Esophagus squamous epithelium (tissue), 5 donors: ENCODE measurements at places on chromosomes 2 and 18. TPM values are rescaled to one million over a fixed set of nuclear protein-coding genes. Genes with fewer than 3 reads are reported as not detected.

Gene NTSR2
- total RNA-seq, result not detected

Gene C2orf49
- 19.8 TPM for total RNA-seq

- H3K4me3 ChIP-seq, result no peak overlapping the region
- H3K36me3 ChIP-seq, result peaks cover 92% of the 10 kb centered on the region
- peak overlapping the region; percentile 65 for H3K27ac ChIP-seq
- peaks cover 9% of the 10 kb centered on the region for H3K4me1 ChIP-seq
- no peaks in the 10 kb centered on the region for H3K27me3 ChIP-seq
Observed at GRCh38 chr2:96617012-96617411, 21.1 kb downstream of the KANSL3 start.

DNA sequence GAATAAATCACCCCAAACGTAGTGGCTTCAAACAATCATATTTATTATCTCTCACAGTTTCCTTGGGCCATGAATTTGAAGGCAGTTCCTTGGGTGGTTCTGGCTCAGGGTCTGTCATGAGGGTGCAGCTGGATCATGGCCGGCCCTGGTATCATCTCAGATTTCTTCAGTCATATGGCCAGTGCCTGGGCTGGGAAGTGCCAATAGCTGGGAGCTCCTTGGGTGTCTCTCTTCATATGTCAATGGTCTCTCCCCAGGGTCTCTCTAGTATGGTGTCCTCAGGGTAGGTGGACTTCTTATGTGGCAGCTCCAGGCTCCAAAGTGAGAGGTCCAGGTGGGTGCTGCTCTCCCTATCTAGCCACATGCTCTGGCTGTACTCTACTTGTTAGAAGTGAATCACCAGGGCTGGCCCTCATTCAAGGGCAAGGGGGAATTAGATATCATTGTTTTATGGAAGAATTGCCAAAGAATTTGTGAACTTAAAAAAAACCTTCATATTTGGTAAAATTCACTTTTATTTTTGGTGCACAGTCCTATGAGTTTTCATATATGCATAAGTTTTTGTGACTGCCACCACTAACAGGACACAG, 15.4 kb downstream of the FHOD3 start:
- no peaks in the 10 kb centered on the region for H3K27me3 ChIP-seq
- H3K27ac ChIP-seq, result no peak overlapping the region
- H3K36me3 ChIP-seq, result no peaks in the 10 kb centered on the region

DNA sequence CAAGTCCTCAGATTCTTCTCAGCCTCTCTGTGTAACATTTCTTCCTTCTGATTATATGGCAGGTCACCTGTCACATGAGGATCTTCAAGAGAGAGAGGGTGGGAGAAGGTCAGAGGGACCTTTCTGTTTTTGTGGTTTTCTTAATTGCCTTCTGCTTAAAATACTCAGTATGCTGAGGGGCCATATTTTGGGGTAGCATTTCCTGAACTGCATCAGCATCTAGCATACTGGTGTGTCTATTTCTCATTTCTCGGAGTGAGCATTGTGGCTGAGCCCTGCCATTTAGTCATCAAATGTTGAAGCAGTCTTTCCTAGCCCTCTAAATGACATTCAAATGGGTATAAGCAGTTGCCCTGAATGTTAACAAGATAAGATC, 162.7 kb downstream of the MYO3B start:
- H3K4me1 ChIP-seq, result no peaks in the 10 kb centered on the region
- no peaks in the 10 kb centered on the region for H3K36me3 ChIP-seq
- H3K27ac ChIP-seq, result no peak overlapping the region
- H3K27me3 ChIP-seq, result no peaks in the 10 kb centered on the region

DNA sequence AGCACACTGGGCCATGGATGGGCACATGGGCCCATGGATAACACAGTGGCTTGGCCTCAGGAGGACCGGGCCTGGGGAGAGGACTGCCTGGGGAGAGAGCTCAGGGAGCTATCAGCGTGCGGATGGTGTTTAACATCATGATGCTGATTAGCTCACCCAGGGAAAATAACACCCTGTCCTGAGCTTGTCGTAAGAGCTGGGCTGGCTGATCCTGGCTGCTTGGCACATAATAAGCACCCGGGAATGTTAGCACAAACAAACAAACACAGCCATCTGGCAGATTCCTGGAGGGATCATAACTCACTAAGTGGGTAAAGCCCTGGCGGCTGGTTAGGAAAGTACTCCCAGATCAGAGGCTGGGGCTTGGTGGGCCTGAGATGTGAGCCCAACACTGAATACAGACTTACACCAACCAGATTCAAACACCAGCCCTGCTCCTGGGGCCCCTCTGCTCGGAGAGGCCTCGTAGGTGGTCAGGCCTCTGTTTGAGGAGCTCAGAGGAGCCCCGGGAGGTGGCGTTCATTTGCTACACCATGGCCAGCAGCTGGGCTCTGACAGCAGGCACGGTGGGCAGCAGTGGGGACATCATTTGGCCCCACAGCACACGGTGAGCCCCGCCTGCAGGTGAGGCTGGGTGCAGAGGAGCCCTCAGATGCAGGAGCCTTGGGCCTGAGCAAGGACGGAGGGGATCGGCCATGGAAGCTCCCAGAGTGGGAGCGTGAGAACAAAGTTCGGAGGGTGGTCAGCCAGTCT, 193.4 kb upstream of the HDAC4 start:
- H3K4me1 ChIP-seq, result no peaks in the 10 kb centered on the region
- H3K4me3 ChIP-seq, result no peak overlapping the region
- H3K36me3 ChIP-seq, result no peaks in the 10 kb centered on the region
- DNase-seq, result no peak
- no peak overlapping the region for H3K27ac ChIP-seq
- no peaks in the 10 kb centered on the region for H3K27me3 ChIP-seq

DNA sequence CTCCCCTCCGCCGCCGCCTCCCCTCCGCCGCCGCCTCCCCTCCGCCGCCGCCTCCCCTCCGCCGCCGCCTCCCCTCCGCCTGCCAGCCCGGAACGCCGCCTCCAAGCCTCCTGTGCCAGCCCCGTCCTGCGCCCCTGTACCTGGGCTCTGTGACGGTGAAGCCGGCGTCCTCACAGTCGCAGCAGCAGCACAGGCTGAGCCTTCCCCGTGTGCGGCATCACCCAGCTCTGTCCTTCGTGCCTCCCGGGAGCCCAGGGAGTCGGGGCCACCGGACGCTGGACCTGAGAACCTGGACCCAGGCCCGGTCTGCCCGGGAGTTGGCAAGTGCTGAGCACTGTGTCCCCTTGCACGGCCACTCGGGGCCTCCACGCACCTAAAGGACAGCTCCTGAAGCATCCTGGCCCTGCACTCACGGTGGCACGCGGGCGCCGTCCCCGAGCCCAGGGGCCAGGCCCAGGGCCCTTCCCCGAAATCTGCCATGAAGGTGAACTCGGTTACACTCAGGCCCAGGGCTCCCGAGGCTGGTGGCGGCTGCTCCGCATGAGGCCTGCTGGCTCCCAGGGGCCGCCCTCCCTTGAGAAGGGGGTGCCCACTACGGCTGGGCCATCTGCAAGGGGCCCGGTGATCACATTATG, 32.9 kb downstream of the RTP5 start:
- no peak overlapping the region for H3K27ac ChIP-seq
- no peaks in the 10 kb centered on the region for H3K36me3 ChIP-seq
- H3K4me1 ChIP-seq, result peaks cover 11% of the 10 kb centered on the region
- H3K27me3 ChIP-seq, result no peaks in the 10 kb centered on the region
- no peak for DNase-seq

DNA sequence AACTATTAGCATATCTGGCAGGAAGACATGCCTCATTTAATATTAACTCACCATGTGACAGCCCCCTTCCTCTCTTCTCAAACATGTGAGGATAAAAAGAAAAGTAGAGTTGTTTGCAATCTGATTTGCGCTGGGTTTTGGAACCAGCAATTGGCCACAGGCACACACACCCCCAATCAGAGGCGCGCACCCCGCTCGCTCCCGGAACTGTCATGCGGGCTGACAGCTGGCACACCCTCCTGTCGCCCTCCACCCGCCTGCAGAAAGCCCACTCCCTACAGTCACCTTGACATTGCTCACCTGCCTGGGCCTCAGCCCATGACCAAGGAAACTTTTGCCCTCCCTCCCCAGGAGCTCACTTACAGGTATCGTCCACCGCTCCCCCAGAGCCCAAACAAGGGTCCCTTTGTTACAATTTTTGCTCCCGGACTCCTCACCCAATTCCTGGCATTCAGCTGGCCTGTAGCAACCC, 1.1 kb downstream of the COBLL1 start:
- H3K27ac ChIP-seq, result peak overlapping the region; percentile 98
- H3K36me3 ChIP-seq, result no peaks in the 10 kb centered on the region
- peaks cover 15% of the 10 kb centered on the region for H3K4me1 ChIP-seq
- no peaks in the 10 kb centered on the region for H3K27me3 ChIP-seq
- no peak for DNase-seq

DNA sequence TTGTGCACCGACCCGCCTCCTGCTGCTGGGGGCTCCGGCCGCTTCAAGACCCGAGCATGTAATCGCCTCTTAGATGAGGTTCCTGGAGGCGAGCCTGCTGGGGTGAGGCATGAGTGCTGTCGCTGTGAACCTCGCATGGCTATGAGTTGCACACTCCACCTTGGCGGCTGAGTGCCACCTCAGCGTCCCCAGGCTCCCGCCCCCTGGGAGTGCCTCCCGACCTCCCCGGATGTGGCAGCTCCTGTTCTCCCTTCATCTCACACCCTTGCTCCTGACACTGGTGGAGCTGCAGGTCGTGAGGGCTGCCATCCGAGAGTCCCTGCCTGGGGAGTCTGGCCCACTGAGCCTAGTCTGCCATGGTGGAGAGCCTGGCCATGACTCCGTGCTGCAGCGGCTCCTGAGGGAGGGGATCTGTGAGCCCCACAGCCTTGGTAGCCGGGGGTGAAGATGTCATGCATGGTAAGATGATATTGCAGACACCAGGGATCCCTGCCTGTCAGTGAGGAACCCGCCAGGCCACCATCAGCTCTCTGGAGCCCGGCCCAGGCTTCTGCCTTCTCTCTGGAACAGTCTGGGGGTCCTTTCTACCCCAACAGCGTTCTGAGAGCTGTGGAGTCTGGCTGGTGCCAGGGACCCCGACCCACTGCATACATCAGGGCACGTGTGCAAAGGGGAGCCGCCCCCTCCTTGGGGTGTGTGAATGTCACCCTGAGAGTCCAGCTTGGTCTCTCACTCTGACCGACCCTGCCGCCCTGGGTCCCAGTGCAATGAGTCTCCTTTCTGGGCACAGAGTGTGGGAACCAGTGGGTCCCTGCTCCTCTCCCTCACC, 61.6 kb upstream of the HS6ST1 start:
- H3K27ac ChIP-seq, result peak overlapping the region; percentile 40
- no peaks in the 10 kb centered on the region for H3K27me3 ChIP-seq
- peaks cover 66% of the 10 kb centered on the region for H3K4me1 ChIP-seq
- no peak overlapping the region for H3K4me3 ChIP-seq
